Esophagus squamous epithelium (tissue), 5 donors: ENCODE measurements at places on chromosomes 6 and 20. TPM values are rescaled to one million over a fixed set of nuclear protein-coding genes. Genes with fewer than 3 reads are reported as not detected.

Gene ASCC3
- total RNA-seq, result 46.2 TPM

Gene DDO
- total RNA-seq, result not detected

DNA sequence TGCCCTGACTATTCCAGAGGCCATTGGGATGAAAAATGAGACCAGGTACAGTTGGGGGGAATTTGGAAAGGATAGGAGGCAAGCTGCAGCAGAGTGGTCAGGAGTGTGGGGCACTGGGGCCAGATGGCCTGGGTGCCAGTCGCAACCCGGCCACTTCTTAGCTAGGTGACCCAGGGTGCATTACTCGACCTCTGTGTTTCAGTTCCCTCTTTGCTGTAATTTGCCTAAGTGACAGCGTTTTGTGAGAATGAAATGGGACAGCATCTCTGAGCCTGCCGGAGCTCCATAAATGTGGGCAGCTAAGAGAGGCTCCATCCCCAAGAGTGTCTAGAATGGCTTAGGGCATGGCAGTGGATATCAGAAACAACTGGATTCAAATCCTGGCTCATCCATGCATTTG lies 13.9 kb downstream of the LRFN2 start:
- no peak for DNase-seq

GRCh38 chr6:169701311-169701953 lies 397 bp downstream of the WDR27 start:
- no peak for DNase-seq

DNA sequence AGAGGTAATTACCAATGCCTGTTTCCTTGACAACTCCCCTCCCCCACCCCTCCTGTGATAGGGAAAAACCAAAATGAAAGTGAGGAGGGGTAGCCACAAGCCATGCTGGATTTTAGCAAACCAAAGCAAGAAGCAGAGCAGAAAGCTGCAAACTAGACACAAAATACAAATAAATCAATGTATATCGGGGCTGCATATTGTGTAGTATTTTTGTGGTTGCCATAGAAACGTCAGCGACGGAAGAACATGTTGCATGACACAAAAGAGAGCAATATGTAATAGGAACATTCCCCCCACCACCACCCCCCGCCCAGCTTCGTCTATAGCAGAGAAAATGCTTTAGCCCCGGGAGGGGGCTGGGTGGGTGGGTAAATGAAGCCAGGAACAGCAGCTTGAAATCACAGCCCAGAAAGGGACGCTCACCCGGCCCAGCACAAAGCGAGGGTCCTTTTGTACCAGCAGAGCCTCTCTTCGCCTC lies 548 bp downstream of the AGPAT4 start:
- no peak for DNase-seq

GRCh38 chr20:63080411-63080810 lies 73.6 kb upstream of the BHLHE23 start:
- no peak for DNase-seq

GRCh38 chr6:73484438-73484837 lies 22.9 kb downstream of the MTO1 start:
- DNase-seq, result no peak

DNA sequence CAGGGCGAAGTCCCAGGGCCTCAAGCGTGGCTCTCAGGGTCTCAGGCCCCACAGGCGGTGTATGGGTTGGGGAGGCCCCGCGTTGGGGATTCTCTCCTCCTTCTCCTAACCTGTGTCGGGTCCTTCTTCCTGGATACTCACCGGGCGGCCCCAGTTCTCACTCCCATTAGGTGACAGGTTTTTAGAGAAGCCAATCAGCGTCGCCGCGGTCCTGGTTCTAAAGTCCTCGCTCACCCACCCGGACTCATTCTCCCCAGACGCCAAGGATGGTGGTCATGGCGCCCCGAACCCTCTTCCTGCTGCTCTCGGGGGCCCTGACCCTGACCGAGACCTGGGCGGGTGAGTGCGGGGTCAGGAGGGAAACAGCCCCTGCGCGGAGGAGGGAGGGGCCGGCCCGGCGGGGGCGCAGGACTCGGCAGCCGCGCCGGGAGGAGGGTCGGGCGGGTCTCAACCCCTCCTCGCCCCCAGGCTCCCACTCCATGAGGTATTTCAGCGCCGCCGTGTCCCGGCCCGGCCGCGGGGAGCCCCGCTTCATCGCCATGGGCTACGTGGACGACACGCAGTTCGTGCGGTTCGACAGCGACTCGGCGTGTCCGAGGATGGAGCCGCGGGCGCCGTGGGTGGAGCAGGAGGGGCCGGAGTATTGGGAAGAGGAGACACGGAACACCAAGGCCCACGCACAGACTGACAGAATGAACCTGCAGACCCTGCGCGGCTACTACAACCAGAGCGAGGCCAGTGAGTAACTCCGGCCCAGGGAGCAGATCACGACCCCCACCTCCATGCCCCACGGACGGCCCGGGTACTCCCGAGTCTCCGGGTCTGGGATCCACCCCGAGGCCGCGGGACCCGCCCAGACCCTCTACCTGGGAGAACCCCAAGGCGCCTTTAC lies at the start of gene HLA-G:
HLA-G (plus strand) TSS at position 247 of the 892 bp plus-strand sequence; CDS start at position 267, 20 bp downstream.
- DNase-seq, result no peak

DNA sequence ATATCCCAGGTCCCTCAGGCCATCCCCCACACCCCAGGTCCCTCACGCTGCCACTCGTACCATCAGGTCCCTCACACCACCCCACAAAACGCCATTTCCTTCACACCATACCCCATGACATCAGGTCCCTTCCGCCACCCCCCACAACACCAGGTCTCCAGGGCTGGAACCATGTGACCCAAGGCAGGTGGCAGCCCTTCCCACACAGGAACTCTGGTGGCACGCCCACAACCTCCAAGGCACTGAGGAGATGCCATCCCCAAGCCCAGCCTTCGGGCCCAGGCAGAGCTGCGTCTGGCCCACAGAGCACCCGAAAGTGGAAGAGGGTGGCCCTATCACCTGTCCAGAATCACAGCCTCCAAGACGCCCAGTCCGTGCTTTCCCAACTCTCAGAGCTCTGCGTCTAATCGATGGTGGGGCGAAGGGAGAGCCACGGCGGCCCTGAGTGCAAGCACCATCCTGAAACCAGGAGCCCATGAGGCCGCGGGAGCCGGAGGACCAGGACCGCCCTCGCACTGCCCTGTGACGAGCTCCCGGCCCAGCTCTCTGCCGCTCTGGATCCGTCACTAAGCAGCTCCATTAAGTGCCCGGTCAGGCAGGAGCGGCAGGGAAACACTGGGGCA lies 12.7 kb downstream of the TAF4 start:
- no peak for DNase-seq

DNA sequence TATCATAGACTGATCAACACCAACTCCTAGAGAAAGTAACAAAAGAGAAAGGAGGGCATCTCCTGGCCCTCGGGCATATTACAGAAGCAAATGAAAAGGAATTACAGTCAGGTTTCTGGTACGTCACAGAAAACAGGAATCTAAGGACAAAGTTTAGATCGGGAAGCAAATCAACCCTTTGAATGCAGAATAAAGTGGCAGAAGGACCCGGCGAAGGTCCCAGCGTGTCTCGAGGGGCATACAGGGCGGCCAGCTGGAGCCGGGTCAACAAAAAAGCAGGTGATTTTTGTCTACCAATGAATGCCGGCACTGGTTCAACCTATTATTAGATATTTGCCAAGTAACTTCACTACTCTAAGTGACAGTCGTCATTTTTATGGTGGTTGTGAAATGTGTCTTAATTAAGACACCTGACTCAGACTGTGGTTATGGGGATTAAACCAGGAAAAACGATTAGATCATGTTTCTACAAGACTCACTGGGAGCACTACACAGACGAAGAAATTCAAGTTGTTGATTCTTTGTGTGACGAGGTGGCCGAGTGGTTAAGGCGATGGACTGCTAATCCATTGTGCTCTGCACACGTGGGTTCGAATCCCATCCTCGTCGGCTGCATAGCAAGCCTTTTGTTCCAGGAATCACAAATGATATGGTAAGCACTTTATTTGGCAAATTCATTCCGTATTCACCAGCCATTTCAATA lies 12.4 kb upstream of the ZSCAN9 start:
- no peak for DNase-seq

DNA sequence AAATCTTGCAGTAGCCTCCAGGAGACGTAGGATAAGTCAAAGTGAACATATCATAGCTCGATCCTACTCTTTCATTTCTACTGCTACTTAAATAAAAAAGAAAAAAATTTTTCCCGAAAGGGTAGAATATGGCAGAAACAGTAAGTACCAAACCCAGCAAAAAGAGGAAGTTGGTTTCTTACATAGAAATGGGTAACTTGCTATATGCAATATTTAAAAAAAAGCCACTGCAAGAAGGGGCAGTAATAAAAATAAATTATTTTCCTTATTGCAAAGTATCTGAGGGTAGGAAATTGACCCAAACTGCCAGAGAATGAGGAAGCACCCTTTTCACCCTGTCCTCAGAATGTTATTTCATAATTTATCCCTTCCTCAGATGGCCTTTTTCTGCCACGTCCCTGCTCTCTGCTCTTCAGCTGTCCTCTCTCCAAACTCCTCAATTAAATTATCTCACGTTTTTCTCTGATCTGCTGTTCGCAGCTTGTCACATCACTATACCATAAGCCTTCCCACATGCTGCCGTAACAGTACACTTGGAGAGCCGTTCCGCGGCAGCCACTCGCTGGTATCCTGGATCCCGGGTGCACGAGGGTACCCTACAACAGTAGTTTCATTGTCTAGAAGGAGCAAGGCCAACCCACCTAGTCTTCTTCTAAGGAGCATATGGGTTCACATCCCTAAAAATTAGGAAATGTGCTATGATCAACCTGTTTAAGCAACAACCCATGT lies 149.6 kb downstream of the BACH2 start:
- no peak for DNase-seq
